ENCODE measurements at places on chromosomes 4 and X.

- no peak for DNase-seq
Observed at GRCh38 chr4:110224812-110225211, 26.4 kb upstream of the ELOVL6 start.

DNA sequence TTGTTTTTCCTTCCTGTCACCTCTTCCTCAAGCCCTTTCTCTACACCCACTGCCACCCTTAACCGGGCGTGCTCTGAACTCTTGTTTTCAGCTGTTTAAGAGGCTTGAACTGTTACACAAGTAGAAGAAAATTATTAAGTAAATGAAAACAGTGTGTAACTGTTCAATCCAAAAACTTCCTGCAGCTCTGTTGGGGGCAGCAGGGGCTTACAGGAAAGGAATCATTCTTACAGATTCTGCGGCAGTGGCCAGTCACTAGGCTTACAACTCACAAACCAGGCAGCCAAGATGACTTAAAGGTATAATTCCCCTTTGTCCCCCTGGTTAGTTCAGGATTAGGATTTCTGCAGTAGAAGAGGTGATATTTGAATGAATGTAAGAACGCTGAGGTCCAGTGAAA, 70.2 kb upstream of the ETNPPL start:
- DNase-seq, result no peak

DNA sequence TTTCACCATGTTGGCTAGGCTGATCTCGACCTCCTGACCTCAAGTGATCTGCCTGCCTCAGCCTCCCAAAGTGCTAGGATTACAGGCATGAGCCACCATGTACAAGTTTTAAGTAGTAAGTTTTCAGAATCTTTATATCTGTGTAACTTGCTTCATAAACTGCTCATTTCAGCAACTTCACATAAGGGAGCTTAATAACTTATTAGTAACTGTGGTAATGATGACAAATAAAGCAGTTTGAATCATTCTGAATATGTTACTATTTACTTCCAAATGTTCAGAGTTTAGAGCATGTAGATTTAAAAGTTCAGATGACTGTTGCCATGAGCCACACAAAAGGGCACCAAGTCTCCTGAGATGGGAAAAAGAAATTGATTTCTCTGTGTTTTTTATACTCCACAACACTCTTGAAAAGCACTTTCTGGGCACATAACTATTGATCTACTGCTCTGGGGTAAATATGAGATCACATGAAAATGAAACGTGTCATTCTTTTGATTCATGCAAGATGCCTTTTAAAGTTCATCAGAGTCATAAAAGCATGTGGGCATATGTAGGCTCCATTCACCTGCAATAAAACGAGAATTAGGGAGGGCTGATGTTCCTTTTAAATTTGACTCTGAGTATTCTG, 14.1 kb upstream of the CA5B start:
- no peak for DNase-seq

DNA sequence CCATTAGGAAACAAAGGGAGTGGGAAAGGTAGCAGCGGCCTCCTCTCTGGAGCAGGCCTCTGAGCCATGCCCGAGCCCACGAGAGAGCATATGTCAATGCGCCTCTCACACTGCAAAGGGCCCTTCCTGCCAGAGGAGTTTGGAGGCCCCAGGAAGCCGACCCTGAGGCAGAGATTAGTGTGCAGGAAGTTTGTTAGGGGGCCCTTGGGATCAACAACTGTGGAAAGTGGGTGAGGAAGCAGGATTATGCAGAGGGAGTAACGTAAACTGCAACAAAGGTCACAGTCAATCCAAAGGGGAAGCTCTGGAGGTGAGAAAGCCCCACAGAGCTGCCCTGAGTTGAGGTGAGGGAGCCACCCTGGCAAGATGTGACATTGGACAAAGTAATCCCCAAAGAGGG, 17.4 kb downstream of the RTL5 start:
- no peak for DNase-seq

DNA sequence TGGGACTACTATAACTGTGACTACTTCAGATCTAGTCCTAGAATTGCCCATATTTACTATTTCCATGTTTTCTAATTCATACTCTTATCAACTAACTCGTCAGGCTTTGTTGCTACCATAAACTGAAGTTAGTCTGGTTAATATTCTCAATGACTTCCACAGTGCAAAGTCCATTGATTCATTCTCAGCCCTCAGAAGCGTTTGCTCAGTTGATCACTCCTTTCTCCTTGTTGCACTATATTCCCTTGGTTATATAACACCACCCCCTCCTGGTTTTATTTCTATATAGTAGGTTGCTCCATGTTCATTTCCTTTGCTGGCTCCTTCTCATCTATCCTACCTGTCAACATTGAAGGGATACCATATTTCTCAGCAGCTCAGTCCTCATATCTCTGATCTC, 27.2 kb upstream of the SLC6A14 start:
- no peak for DNase-seq

DNA sequence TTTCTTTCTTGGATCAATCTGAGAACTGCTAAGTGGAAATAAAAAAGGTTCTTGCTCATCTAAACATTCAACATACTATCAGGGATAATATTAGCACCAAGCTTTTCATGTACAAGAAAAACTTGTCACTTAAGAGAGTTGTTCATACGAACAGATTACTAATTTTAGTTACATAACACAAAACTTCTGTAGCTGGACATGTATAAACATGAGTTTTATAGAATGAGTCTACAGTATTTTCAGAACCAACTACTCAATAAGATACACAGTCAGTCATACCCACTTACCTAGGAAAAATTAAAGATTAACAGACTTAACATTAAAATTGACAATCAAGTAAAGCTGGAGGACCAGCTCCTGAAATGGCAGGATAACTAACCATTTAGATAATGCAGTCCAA, 540.1 kb upstream of the FAM241A start:
- no peak for DNase-seq

- no peak for DNase-seq
Observed at GRCh38 chr4:3709061-3709845, 56.9 kb upstream of the ADRA2C start.

DNA sequence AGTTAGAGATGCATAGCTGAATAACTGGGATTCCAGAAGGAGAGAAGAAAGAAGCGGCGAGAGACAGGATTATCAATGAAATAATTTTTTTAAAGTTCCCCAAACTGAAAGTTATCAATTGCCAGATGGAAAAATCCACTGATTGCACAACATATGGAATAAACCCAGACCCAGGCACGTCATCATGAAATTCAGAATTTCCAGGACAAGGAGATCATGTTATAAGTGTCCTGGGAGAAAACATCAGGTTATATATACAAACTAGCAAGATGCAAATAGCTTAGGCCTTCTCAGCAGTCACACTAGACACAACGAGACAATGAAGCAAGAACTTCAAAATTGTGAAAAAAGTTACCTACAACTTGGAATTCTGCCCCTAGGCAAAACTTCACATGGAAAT, 200.0 kb downstream of the PALLD start:
- DNase-seq, result no peak

- peak; percentile 56 for DNase-seq
Observed at GRCh38 chrX:79138658-79139241, 5.7 kb upstream of the GPR174 start.

GRCh38 chrX:2697306-2697705, 6.2 kb downstream of the CD99 start:
- no peak for DNase-seq

- DNase-seq, result no peak
Observed at GRCh38 chrX:40237731-40238178, 140.0 kb upstream of the BCOR start.

- no peak for DNase-seq
Observed at GRCh38 chrX:8849458-8849857, 48.3 kb upstream of the FAM9A start.

DNA sequence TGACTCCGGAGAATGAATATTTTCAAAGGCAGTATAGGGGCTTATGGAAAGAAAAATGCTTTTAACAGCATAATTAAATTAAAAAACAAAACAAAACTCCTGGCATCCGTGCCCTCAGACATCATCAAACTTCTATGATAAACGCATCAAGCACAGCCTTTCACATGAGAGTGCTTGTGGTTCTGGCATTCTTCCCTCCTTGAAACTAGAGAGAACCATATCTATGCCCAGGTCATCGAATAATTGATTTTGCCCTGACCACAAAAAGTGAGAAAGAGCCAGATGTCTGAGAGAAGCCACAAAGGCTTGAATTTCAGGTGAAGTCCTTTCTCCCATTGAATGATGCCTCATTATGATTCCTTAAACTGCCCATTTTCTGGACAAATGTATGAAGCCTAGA, 286.8 kb downstream of the CBLL2 start:
- no peak for DNase-seq

DNA sequence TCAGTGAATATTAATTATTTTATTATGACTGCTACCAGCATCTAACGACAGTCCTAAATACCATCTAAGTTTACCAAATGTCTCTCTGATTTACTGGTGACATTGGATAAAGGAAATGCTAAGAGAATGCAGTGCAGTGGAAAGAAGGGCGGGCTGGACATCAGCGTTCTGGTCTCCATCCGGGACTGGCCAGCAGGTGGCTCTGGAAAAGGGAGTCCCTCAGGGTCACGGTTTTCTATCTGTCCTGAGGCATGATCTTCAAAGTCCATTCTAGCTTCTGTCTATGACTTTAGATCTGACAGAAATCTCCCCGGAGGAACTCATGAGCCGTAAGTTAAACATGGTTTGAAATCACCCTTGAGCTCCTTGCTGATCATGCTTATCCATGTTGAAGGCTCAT, 3.3 kb downstream of the TRIM2 start:
- DNase-seq, result no peak

- DNase-seq, result no peak
Observed at GRCh38 chrX:44020693-44021092, 47.5 kb upstream of the NDP start.

GRCh38 chrX:101057093-101057714, 5.3 kb upstream of the TRMT2B start:
- peak; percentile 4 for DNase-seq

DNA sequence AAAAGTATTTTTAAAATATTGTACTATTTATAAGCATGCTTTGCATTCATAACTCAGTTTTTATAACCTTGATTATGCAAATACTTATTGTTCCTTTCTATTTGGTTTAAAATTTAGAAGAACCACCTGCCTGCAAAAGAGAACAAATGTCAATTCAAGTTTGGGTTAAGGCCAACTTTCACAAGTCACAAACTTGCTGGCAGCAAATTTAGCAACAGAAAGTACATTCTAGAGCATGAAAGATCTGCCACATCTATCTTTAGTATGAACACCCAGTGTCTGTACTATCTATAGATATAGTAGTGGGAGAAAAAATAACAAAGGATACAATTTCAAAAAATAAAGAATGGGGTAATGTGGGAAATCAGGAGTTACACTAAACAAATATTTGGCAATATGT, 1014.2 kb downstream of the C4orf33 start:
- no peak for DNase-seq

DNA sequence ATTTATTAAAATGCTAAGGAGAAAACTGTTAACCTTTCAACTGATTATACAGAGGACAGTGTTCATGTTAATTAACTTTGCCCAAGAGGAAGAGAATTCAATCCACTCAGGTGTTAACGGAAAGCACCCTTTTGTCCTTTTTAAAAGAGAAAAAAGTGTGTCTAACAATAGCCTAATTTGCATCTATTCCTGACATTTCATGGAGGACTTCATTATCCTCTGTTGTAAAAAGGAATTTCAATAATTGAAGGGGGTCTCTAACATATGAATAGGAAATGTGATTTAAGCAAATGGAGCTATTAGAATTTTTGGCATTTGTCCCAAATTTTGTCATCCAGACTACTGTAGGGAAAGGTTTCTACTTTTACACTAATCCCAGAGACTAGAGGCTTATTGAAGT, 44.6 kb upstream of the GC start:
- DNase-seq, result no peak

- no peak for DNase-seq
Observed at GRCh38 chr4:54060116-54060515, 4.3 kb downstream of the CHIC2 start.

- no peak for DNase-seq
Observed at GRCh38 chr4:141132709-141133145, 542 bp downstream of the RNF150 start.

DNA sequence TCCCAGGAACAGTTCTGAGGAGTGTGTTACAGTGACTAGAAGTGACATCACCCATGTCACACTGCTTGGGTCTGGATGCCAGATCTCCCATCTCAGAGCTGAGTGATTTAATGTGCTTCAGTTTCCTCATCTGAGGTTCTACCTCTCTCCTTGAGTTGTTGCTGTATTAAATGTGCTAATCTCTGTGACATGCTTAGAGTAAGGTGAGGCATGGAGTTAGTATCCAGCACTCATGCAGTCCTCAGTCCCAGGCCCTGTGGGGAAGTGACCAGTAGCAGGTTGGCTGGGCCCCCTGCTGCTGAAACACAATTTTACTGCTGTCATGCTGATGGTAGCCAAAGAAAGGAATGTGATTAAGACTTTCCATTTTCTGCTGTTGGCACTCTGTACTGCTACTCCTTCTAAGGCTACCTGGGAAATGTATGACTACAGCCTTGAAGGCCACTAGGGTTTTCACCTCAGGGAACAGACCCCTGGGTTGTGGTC, 639.6 kb downstream of the MID1IP1 start:
- DNase-seq, result no peak

DNA sequence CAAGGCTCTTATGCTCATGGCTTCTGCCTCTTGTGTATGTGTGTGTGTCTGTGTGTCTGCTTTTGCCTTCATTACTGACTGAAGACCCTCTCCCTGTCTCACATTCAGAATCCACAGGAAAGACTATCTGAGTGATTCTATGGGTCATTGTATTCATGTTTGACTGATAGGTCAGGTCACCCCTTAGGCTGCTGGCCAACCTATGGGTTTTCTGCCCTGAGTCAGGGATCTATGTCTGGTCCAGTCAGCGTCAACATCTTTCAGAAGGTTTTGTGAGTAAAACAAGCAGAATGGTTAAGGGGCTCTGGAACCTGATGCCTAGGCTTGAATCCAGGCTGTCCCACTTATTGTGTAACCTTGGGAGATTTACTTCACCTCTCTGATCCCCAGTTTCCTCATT, 30.5 kb downstream of the NHSL2 start:
- no peak for DNase-seq

GRCh38 chr4:76278583-76278982, 27.1 kb downstream of the FAM47E start:
- DNase-seq, result no peak

- no peak for DNase-seq
Observed at GRCh38 chrX:94524867-94525266, 850.9 kb downstream of the FAM133A start.

DNA sequence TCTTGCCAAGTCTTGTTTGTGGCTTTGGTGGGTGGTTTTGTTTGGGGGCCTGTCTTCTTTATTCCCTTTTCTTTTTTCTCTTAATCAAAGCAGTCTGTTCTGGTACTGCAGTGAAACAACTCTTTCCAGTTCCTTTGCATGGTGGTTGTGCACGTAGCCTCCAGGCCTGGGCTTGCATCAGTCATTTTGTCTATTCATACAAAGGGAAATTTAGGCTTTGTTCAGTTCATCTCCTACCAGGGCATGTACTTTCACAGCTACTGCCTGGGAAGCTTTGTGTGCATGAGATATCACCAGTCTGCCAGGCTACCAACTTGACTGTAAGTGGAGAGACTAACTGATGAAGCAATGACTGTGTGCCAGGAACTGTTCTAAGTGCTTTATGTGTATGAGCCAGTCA, 8.5 kb downstream of the TRIM2 start:
- DNase-seq, result no peak

- no peak for DNase-seq
Observed at GRCh38 chr4:145271194-145271593, 90.8 kb upstream of the OTUD4 start.

All from CD14-positive monocyte (primary cell).